ENCODE measurements at places on chromosomes 1 and 21.

DNA sequence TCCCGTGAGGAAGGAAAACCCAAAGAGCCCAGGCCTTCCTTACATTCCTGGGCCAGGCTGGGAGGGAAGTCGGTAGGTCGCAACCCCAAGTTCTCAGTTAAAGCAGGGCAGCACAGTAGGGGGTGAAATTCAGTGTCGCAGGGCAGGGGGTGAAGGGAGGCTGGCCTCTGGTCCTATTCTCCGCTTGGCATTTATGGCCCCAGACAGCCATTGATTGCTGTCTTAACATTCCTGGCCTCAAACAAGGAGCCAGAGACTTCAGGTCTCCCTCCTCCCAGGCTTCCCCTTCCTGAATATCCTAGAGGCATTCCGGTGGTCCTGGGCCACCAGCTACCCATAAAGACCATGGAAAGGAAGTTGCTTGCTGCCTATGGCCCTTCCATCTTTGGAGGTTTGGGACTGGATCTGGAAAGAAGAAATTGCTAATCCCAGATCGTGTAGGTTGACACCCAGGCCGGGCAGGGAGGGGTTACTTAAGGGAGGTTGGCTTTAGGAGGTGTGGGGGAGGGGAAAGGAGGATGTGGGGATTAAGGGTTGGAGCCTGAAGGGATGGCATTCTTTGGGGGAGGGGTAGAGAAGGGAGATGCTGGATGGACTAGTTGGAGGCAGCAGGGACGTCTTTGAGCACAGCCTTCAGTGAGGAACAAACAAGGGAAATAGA lies 1.7 kb downstream of the LIN28A start:
- DNase-seq: no peak

- no peak for DNase-seq
These were observed 85.9 kb upstream of the GADD45A start for GRCh38 chr1:67599085-67599484.

DNA sequence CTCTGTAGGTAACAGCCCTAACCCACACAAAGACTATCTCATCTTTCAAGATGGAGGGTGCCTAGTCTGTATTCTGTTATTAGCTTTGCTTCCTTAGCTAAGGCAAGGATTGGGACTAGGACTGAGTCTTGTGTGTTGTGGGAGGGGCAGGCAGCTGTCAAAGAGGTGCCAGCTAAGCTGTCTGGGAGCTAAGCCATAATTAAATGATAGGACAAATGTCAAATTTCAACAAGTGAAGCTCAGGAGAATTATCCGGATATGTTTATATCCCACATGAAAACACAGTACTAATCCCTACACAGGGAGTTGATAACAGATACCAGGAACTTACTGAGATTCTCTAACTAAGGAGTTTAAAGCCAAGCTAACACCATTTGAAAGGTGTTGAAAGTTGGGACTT lies 70.5 kb upstream of the NGF start:
- DNase-seq: no peak

- no peak for DNase-seq
These were observed 101.2 kb downstream of the ZSCAN20 start for GRCh38 chr1:33573661-33574060.

DNA sequence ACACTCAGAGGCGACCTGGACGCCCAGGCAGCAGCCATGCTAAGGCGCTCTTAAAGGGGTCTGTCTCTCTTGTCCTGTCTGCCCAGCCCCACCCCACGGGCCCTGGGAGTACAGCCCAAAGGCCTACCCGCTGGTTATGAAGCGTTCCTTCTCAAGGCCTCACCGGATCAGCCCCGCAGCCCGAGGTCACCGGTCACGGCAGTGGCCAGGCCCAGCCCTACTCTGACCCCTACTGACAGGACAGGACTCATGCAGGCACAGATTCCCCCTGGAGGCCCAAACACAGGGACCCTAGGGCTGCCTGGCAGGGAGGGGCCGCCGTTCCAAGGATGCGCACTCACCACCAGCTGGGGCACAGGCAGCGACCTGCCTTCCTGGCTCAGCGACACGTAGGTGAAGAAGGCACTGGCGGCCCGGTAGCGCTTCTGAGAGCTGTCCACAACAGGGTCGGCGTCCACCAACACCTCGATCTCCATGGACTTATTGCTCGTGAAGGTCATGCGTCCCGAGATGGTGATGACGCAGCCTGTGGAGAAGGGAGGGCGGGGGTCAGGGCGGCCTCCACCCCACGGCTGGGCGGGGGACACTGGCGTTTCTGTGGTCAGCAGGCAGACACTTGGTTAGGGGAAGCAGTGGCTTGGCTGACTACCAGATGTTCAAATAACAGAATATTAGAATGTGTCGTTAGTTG lies 20.0 kb upstream of the GPR153 start:
- DNase-seq: no peak

DNA sequence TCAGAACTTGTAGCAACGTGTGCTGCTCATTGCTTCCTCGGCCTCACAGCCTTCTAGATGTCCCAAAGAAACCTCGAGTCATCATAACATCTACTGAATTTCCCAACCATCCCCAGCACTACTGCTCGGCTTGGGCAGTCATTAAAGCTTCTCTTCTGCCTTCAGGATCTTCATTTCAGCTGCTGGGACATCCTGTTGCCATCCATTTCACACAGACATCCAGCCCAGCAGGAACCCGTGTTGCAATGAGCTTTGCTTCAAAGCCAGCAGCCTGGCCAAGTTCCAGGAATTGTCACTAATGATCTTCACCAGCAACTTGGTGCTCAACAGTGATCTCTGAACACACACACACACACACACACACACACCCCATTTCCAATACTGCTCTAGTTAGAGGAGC lies 18.5 kb downstream of the WLS start:
- DNase-seq: no peak

DNA sequence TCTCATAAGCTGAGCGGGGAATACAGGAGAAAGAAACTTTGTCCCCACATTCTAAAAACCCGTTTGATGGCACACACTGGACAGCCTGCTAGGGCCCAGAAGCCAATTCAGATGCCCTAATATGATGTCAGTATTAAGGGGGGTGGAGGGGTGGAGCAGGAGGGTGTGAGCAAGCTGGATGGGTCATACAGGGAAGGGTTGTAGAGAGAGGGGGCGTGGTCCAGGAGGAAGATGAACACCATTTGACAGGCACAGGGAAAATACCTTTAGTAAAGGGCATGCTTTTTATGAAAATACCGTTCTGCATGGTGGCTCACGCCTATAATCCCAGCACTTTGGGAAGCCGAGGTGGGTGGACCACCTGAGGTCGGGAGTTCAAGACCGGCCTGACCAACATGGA lies 6.0 kb downstream of the TARS2 start:
- DNase-seq: no peak

- no peak for DNase-seq
These were observed 2.1 kb upstream of the LCE2C start for GRCh38 chr1:152673016-152673415.

DNA sequence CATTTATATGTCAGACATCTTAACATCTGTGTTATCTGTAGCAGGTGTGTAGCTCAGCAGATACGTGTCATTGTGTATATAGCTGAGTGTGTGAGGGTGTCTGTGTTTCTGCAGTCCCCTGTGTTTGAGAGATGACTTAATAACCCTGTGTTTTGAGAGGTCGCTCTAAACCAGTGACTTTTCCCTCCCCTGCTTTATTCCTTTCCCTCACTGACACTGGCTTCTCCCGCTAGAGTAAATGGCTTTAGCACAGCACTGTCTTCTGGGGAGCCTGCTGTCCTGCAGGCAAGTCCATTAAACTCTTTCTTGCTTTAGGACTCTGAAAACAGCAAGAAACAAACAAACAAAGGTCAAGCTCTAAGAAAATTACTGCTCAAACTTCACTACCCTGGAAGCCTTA lies 53.0 kb downstream of the VANGL1 start:
- no peak for DNase-seq

DNA sequence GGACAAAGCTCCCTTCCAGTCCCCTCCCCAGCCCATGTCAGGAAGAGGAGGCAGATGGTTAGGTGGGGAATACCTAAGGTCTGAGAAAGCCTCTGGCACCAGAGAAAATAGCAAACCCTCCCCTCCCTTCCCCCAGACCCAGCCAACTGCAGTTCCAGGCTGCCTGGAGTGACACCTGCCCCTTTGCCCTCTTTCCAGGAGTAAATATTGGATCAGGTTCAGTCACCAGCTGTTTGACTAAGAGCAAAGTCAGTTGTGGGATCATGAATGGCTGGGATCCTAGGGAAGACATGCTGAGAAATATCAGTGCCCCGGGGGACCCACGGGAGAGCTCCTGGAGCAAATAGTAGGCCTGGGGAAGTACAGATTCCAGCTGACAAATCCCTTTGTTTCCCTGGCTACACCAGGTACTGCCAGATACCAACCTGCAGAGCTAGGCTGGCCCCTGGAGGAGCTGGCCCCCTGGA lies 12.2 kb upstream of the CDK18 start:
- DNase-seq: no peak

DNA sequence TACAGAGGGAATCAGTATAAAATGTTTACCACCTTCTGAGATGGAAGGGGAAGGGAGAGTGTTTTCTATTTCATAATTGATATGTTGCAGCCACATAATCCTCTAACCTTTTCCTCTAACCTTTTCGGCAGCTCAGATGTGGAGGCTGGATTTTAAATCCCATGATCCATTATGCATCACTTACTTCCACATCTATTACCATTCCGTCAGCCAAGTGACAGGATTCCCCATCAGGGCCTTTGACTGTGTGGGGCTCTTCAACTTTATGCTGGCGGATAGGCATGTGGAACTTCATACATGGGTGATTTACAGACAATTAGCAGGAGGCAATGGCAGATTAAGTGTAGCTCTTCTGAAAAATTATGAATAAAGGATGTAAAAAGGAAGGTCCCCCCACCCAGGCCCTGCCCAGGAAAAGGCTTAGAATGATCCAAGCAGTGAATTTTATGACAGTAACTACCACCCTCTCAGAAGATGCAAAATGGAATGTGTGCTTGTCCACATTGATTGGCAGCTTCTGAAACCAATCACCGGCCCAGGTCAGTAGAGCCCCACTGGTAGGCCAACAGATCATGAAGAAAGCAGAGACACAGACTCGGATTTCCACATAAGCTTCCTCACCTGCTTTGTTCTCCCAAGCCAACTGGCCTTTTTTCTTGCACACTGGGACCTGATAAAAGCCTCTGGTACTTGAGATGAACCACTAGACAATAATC lies 147.0 kb downstream of the ST6GALNAC5 start:
- no peak for DNase-seq

DNA sequence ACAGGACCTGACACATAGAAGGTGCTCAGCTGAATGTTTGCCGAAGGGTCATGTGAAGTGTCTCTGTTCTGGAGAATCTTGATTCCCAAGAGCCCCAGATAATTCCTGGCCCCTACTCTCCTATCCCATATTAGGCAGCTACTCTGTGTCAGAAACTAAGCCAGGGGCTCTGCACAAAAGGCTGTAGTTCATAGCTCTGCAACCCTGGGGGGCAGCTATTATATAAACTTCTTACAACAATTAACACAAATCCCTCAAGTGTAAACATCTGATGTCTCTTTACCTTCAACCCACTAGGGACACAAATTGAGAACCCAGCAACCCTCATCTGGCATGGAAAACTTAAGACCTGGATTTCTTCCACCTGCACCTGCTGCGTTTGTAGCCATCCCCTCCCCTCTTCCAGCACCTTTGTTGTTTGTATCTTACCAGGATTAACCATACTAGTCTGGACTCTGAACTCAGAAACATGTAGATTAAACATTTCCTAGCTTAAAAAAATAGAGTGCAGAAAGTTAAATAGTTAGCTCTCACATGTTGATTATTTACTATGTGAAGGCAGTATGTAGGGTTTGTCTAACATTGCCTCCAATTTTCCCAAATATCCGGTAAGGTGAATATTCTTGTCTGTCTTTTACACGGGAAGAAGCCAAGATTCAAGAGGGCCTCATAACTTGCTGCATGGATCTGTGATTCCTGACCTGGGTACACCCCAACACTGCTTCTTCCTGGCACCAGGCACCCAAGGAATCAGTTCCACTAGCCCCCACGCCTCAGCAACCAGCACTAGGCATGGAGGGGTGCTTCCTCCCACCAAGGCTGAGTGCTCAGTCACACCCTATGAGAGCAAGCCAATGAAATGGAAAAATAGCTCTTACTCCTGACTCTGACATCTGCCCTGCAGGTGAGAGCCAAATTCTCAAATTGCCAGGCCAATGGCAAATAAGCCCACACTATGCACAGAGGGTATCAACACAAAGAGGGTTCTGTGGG lies 220.7 kb upstream of the HOOK1 start:
- no peak for DNase-seq

GRCh38 chr1:206992790-206993189 lies 22.5 kb upstream of the FCAMR start:
- DNase-seq: no peak

GRCh38 chr21:19781881-19782652 lies 1216.1 kb upstream of the NCAM2 start:
- DNase-seq: no peak

GRCh38 chr1:90273241-90273774 lies 278.4 kb downstream of the ZNF326 start:
- no peak for DNase-seq

DNA sequence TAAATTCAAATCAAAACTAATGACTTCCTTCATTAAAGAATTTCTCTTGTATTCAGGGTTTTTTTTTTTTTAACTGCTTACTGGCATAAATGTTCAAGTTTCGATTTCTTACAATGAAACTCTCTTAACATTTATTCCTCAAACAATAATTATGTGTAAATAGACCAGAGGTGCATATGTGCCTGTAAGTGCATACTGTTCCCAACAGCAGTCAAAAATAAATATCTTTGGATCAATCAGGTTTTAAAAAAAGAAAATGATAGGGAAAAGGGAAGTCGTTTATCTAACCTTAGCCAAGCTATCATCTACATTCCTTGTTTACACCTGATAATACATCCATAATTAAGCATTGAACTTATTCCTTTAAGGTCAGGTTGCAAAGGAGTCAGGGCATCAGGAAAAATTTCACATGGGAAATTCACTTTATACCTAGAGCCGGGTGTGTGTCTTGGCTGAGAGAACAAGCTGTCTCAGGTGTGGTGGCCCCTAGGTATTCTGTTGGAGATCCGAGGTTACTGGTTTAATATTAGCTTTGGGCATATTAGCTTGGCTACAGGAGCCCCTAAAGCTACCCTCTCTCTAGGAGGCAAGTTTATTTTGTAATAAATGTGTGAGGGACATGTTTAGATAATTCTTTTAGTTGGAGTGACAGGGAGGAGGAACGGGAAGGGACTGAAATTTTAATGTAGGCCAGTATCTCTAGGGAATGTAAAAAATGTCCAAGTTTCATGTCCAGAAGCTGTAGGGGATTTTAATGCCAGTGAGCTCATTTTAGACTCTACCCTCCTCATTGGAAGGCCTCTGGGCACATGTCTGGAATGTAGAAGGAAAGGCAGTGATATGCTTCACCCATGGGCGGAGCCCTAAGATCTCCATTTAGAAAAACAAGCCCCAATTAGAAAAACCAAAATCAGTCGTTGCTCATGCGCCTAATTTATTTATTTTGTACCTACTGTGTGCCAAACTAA lies 327.9 kb upstream of the PROX1 start:
- DNase-seq: no peak

DNA sequence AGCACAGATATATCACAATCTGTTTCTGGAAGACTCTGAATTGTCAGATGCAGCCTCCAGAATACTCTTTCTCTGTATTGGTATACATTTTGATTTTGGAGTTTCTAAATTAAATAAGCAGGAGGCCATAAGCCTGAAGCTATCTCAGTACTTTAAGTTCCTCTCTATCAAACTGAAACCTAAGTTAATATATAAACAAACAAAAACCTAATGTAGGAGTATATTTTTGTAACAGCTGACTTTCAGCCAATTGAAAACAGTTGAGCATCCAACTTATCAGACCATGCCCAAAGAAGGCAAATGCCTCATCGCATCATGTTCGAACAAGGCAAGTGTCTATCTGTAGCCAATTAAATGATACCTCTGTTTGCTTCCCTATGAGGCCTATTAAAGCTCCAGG lies 1054.4 kb downstream of the AMY1C start:
- no peak for DNase-seq

All from stimulated activated CD4-positive, alpha-beta T cell treated with anti-CD3 and anti-CD28 coated beads, Interleukin-2, amount 100 ng/mL, for 4 hours (primary cell).